ENCODE measurements at places on chromosomes 3 and 15.

- no peak for DNase-seq
Observed at GRCh38 chr15:99506399-99506798, 59.4 kb upstream of the MEF2A start.

GRCh38 chr3:141386126-141386488, 17.8 kb downstream of the ZBTB38 start:
- DNase-seq: no peak

DNA sequence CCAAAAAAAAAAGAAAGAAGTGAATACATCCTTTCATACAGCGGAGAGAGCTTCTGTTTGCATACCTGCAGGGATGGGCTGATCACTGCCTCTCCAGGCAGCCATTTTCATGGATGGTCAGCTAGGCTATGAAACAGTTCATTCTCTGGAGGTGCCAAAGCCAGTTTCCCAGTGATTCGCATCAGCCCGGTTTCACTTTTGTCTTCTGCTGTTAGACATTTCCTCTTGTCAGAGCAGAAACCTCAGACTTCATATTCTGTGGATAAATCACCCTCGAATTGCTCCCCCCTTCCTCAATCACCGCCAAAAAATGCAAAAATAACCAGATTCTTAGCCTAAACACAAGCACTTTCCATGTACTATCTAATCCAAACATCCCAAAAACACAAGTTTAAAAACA, 225.6 kb downstream of the ADAMTS9 start:
- no peak for DNase-seq

DNA sequence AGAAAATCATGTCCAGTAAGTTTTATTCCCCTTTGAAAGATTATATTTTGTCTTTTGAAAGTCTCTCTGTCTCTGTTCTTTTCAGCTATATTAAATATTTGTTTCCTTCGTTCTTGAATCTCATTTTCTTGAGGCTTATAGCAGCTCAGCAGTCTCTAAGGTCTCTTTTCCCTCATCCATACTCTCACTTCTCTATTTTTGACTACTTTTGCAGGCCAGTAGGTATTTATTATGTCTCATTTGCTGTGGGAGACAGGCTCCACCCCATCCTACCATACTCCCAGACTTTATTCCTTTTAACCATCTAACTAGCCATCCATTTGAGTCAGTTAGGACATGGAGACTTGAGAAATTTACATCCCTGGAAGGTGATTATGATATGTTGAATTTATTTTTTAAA, 71.0 kb downstream of the FILIP1L start:
- DNase-seq: peak; percentile 43

DNA sequence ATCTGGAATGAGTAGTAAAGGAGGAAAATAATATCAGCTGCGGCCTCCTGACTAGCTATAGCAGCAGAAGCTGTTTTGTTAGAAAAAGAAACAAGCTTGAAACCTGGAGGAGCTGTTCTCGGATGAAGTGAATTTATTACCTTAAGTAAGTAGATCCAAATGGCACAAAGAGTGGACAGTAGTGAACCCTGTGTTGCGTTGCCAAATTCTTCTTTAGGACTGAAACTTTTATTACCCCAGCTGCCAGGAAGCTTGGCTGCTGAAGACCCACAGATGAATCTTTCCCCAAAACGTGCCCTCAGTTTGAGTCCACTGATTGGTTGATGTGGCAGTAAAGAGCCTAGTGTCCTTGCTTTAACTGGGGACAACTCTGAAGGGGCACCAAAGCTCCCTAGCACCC, 366.8 kb upstream of the GBE1 start:
- DNase-seq: no peak

- no peak for DNase-seq
Observed at GRCh38 chr3:139339219-139339906, 4.5 kb upstream of the MRPS22 start.

GRCh38 chr15:63246691-63247469, 30.5 kb upstream of the APH1B start:
- no peak for DNase-seq

- peak; percentile 49 for DNase-seq
Observed at GRCh38 chr15:77870195-77871065, 207.1 kb downstream of the TBC1D2B start.

- no peak for DNase-seq
Observed at GRCh38 chr3:36394176-36394575, 13.9 kb downstream of the STAC start.

DNA sequence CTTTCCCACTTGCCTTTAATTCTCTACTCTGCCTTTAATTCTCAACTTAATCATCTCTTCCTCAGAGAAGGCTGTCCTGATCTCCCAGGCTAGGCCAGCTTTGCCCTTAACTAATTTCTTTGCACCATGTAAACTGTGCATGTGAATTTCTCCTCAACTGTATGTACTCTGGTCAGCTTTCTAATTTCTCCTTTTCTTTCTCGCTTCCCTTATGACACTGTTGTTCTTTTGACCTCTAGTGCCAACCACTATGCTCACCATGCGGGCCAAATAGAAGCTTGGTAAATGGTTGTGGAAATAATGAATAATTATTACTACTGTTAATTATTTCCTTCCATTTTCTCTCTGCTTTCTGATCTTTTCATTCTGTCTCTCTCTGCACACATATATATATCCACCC, 269.0 kb upstream of the CRBN start:
- no peak for DNase-seq

GRCh38 chr3:10194328-10195071, 29.8 kb downstream of the IRAK2 start:
- DNase-seq: peak; percentile 84

GRCh38 chr3:82773207-82773606, 1011.8 kb upstream of the GBE1 start:
- DNase-seq: no peak

- no peak for DNase-seq
Observed at GRCh38 chr15:62323353-62323890, 158.3 kb upstream of the C2CD4B start.

DNA sequence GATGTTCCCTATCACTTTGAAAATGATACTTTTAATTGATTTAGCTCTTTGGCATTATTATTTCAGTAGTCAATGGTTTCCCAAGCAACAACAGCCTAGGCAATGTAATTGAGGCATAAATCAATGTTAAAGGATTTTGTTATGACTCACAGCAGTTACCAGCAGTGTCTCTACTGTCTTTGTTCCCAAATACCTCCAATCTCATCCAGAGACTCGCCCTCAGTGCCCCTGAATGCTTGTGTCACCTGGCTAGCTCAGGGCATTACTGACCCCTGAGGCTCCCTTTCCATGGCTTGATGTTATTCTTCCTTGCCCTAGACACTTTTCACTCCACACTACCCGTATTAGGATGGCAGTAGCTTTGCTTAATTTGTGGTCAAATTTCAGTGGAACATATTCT, 227.2 kb downstream of the SQOR start:
- DNase-seq: no peak

DNA sequence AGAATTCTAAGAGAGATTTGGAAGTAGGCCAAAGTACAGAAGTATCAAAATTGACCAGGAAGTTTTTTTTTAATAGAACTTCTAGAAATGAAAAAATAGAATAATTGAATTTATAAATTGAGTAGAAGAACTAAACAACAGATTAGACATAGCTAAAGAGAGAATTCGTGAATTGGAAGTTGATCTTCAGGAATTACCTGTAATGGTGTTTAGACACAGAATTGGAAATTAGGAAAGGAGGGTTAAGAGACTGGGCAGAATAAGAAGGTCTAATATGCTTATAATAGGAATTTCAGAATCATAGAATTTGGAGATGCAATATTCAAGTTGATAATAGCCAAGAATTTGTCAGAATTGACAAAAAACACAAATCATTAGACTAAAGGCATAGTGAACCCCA, 16.2 kb downstream of the ACVR2B start:
- DNase-seq: no peak

DNA sequence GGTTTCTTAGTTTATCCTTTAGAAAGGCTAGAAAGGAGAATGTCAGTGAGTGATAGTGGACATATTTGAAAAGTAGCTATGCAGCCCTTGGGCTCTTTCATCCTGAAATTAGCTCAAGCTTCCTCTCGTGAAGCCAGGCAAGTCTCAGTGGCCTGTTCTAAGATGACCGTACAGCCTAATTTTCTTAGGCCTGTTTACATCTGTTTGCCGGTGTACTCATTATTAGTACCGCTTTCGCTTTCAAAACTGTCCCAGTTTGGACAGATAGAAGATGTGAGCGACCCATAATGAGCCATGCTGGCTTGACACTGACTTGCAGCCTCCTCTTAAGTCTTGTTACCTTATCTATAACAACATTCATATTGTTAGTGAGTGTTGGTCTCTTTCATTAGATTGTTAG, 5.7 kb upstream of the ARL14 start:
- peak; percentile 30 for DNase-seq

GRCh38 chr3:57004229-57004628, 56.2 kb upstream of the SPATA12 start:
- no peak for DNase-seq

Measured in B cell (primary cell).